ENCODE measurements at places on chromosomes 6 and 20.
A peak's percentile ranks its signal among the peaks of the same experiment; 100 is the strongest.

DNA sequence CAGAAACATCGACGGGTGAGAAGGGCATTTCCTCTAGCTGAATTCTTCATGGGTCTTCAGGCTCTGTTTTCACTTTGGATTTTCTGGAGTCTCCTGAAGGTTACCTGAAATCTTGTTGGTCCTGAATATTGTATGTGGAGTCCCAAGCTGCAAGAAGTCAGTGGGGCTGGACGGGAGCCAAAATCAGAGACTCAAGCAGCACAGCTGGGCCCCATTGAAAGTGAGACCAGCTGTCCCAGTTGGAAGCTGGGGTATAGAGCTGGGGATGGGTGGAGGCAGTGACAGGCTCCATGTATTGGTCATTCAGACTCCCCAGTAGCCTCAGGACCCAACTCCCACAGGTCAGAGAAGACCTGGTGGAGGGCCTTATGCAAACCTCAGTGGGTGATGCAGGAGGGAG lies 111.3 kb upstream of the MLN start:
- no peak overlapping the region for H3K27ac ChIP-seq
- DNase-seq = no peak
- peak overlapping the region; percentile 51 for H3K4me3 ChIP-seq
- peaks cover 6% of the 10 kb centered on the region for H3K27me3 ChIP-seq
- peaks cover 16% of the 10 kb centered on the region for H3K4me1 ChIP-seq
- H3K36me3 ChIP-seq = no peaks in the 10 kb centered on the region

DNA sequence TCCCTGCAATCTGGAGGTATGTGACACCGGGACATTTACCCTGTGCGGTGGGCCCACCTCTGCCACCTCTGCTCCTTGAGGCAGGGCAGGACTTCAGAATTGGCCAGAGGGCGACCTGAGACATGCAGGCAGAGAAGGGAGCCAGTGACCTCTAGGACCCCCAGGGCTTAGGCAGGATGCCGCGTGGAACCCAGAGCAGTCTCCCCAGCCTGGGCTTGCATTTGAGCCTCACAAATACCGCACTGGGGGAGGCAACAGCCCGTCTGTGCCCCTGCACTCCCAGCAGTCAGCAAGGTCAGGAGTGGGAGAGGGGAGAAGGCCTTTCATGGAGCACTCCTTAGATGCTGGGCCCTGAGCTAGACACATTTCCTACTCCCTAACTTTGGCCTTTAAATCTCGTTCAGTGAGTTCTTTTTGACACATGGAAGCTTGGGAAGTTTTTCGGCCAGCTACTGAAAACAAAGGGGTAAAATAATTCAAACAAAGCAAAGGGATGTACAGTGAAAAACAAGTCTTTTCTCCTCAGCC lies 41.7 kb downstream of the C20orf203 start:
- H3K4me3 ChIP-seq = no peak overlapping the region
- no peaks in the 10 kb centered on the region for H3K36me3 ChIP-seq
- H3K27ac ChIP-seq = no peak overlapping the region
- peaks cover 6% of the 10 kb centered on the region for H3K27me3 ChIP-seq

DNA sequence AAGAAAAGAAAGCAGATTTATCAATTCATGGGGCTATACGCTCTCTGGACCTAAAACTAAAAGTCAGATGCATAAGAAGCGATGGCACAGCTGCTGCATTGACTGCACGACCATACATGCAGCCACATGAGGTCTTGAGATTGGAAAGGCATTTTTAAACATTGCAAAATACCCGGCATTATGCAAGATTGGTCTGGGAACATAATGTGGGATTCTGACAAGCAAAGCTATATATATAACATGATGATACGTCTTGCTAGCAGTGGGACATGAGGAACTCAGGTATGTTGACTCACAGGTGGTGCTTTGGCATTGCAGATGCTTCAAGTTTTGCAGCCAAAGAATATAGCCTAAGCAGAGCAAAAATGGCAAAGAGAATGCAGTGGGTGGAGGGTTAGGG lies 55.1 kb downstream of the SAMD3 start:
- H3K36me3 ChIP-seq = no peaks in the 10 kb centered on the region
- no peak overlapping the region for H3K27ac ChIP-seq
- peaks cover 1% of the 10 kb centered on the region for H3K27me3 ChIP-seq

DNA sequence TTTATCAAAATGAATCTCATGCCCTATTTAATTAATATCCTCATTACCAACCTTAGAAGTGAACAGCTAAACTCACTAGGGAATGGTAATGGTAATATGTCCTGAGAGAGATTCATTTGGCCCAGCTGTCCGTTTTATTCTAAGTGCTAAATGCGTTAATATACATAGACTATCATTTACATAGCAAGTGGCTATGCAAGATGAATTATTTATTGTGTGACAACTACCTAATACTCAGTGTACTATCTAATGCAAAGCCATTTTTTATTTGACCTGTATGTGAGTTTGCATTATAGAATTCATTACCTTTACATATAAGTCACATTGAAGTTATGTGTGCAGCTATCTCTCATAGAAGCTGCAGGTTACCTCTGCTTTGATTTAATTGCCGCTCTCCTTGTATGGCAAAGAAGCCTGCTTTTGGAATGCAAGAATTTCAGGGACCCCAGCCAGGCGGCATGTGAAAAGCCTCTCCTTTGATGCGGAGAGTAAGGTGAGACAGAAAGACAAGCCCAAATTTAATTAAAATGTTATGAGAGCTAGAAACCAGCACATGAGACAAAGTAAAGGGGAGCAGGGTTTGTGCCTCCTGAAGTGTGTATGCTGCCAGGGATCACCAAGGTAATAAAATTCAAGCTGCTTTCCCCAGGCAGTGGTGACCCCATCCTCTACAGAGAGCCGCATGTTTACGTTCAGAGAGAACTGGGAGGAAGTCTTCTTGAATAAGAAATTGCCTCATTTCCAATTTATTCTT lies 693.0 kb upstream of the MAP3K7 start:
- DNase-seq = no peak
- H3K27ac ChIP-seq = no peak overlapping the region
- no peaks in the 10 kb centered on the region for H3K36me3 ChIP-seq
- H3K27me3 ChIP-seq = no peaks in the 10 kb centered on the region

GRCh38 chr20:53934421-53935343 lies 135.7 kb downstream of the BCAS1 start:
- peak overlapping the region; percentile 90 for H3K27ac ChIP-seq
- H3K4me3 ChIP-seq = peak overlapping the region; percentile 60
- DNase-seq = no peak
- H3K27me3 ChIP-seq = no peaks in the 10 kb centered on the region

GRCh38 chr20:4082406-4083097 lies 67.2 kb upstream of the RNF24 start:
- peaks cover 4% of the 10 kb centered on the region for H3K27me3 ChIP-seq
- peaks cover 4% of the 10 kb centered on the region for H3K36me3 ChIP-seq
- peak overlapping the region; percentile 39 for H3K4me3 ChIP-seq
- DNase-seq = peak; percentile 26
- peak overlapping the region; percentile 81 for H3K27ac ChIP-seq

Data from activated B cell treated with CpG ODN at 0.5 μM for 24 hours (primary cell).